Smooth muscle cell of bladder (primary cell): ENCODE measurements at places on chromosomes 2 and 18. TPM values are rescaled to one million over a fixed set of nuclear protein-coding genes. Genes with fewer than 3 reads are reported as not detected.

The KCNF1 gene
- total RNA-seq = 0.14 TPM in 1 of 2 replicates, not detected in the other

The TBR1 gene
- under 0.01 TPM in 1 of 2 replicates, not detected in the other for total RNA-seq

The C2orf72 gene
- total RNA-seq = under 0.01 and 0.83 TPM in 2 replicates

The RAB6C gene
- total RNA-seq = not detected in 2 replicates

The KCNIP3 gene
- total RNA-seq = 0.57 and 1.0 TPM in 2 replicates

The TRIM54 gene
- total RNA-seq = 0.14 TPM in 1 of 2 replicates, not detected in the other

The KRTCAP3 gene
- total RNA-seq = 0.18 TPM in 1 of 2 replicates, not detected in the other

The NCKAP5 gene
- 1.2 and 4.3 TPM in 2 replicates for total RNA-seq

The SLC11A1 gene
- total RNA-seq = 0.14 and 0.28 TPM in 2 replicates

The SERTAD2 gene
- 5.5 and 6.5 TPM in 2 replicates for total RNA-seq

The MSTN gene
- total RNA-seq = 0.09 and 0.14 TPM in 2 replicates

The ANKRD23 gene
- total RNA-seq = 1.00 and 1.3 TPM in 2 replicates

The FBXO15 gene
- total RNA-seq = 1.0 and 1.1 TPM in 2 replicates

The CD8B2 gene
- total RNA-seq = not detected in 2 replicates

The IL36B gene
- not detected in 2 replicates for total RNA-seq

The KLF11 gene
- total RNA-seq = 2.6 and 3.7 TPM in 2 replicates

The SLC30A3 gene
- under 0.01 TPM in 1 of 2 replicates, not detected in the other for total RNA-seq

The REG3A gene
- total RNA-seq = not detected in 2 replicates

The UNC50 gene
- 50.8 and 68.7 TPM in 2 replicates for total RNA-seq

The B3GNT7 gene
- total RNA-seq = under 0.01 and 0.18 TPM in 2 replicates

The MROH2A gene
- total RNA-seq = under 0.01 and 0.14 TPM in 2 replicates

The MALT1 gene
- 21.8 and 33.8 TPM in 2 replicates for total RNA-seq

The CD28 gene
- total RNA-seq = under 0.01 TPM in 1 of 2 replicates, not detected in the other

The SKA1 gene
- total RNA-seq = 6.6 and 8.1 TPM in 2 replicates

The SKOR2 gene
- total RNA-seq = not detected in 2 replicates

The CLK1 gene
- total RNA-seq = 56.7 and 60.9 TPM in 2 replicates

The TXNL4A gene
- total RNA-seq = 64.0 and 73.1 TPM in 2 replicates

The TYMS gene
- 7.4 and 8.0 TPM in 2 replicates for total RNA-seq

The CLASP1 gene
- 23.0 and 30.3 TPM in 2 replicates for total RNA-seq

The MRPL33 gene
- total RNA-seq = 58.0 and 63.0 TPM in 2 replicates

The VWA3B gene
- total RNA-seq = under 0.01 and 0.09 TPM in 2 replicates

The CD8A gene
- not detected in 2 replicates for total RNA-seq

The ZAP70 gene
- not detected in 2 replicates for total RNA-seq

The ACTG2 gene
- total RNA-seq = 12.3 and 20.1 TPM in 2 replicates

The DYTN gene
- not detected in 2 replicates for total RNA-seq

The STPG4 gene
- 0.28 and 0.37 TPM in 2 replicates for total RNA-seq

The NRP2 gene
- total RNA-seq = 65.8 and 155 TPM in 2 replicates

The LHCGR gene
- total RNA-seq = not detected in 2 replicates

The TCF7L1 gene
- 1.00 and 1.0 TPM in 2 replicates for total RNA-seq

The ILKAP gene
- total RNA-seq = 18.9 and 21.0 TPM in 2 replicates

The SYT4 gene
- total RNA-seq = not detected in 2 replicates

The VRK2 gene
- 17.5 and 18.4 TPM in 2 replicates for total RNA-seq

The POLR1A gene
- 8.4 and 9.5 TPM in 2 replicates for total RNA-seq

The AGPS gene
- 38.3 and 57.5 TPM in 2 replicates for total RNA-seq

The APLF gene
- 4.8 and 7.0 TPM in 2 replicates for total RNA-seq
